Activated T-cell treated with anti-CD3 and anti-CD28 coated beads, Interleukin-2, amount 50 U/mL, for 24 hours (primary cell): ENCODE measurements at places on chromosomes 4 and X.
A peak's percentile ranks its signal among the peaks of the same experiment; 100 is the strongest.

GRCh38 chr4:103098756-103099440 lies 736 bp downstream of the BDH2 start:
- DNase-seq = no peak

GRCh38 chr4:124433500-124433899 lies 279.0 kb downstream of the ANKRD50 start:
- DNase-seq = no peak

DNA sequence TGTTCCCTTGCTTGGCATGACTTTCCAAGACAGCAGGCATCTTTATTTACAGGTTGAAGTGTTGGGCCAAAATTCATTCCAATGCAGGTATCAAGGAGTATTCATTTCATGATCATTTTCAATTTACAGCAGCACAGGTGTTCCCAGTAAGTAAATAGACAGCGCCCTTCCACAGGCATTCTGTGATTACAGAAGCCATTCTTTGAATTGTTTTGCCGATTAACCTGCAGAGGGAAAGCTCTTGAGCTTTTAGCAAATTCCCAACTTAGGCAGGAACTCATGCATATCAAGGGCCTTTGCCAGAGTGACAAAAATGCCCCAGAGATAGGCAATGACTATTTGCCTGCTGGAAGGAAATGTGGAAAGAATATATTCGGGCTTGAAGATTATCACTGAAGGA lies 6.8 kb downstream of the TXK start:
- no peak for DNase-seq

- no peak for DNase-seq
These were observed 7.7 kb upstream of the PGAM4 start for GRCh38 chrX:77977095-77977494.

DNA sequence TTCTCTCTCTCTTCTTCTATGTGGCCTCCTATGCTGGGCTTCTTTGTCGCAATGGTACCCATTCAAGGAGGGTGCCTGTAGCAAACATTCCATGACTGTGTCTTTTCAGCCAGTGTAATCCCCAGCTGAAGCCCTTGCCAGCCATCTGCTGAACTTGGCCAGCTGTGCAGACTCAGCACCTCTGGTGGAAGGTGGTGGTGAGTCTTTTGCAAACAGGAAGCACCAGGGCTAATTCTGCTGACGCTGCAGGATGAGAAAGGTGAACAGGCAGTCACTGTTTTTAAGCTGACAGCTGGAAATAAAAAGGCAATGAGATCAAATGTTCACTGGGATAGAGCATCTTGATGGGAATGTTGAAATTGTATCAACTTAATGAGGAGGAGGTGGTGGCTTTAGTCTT lies 298.7 kb upstream of the CLNK start:
- DNase-seq = no peak

- DNase-seq = no peak
These were observed 369.9 kb upstream of the NR3C2 start for GRCh38 chr4:148812101-148812500.

DNA sequence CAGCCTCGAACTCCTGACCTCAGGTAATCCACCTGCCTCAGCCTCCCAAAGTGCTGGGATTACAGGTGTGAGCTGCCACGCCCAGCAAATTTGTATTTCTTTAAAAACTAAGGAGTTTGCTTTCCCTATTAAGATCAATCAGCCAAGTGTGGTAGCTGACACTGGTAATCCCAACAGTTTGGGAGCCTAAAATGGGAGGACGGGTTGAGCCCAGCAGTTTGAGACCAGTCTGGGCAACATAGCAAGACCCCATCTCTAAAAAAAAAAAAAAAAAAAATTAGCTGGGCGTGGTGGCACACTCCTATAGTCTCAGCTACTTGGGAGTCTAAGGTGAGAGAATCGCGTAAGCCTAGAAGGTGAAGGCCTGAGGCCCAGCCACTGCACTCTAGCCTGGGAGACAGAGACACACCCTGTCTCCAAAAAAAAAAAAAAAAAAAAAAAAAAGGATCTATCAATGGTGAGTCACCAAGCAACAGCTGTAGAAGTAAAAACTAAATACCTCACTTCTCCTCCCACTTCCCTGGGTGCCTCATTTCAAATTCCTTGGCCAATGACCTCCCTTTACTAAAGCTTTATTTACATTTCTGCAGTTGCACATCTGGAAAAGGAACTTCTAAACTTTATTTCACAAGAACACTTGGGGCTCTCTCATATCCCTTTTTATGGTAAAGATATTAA lies 54.5 kb downstream of the LDB2 start:
- no peak for DNase-seq

DNA sequence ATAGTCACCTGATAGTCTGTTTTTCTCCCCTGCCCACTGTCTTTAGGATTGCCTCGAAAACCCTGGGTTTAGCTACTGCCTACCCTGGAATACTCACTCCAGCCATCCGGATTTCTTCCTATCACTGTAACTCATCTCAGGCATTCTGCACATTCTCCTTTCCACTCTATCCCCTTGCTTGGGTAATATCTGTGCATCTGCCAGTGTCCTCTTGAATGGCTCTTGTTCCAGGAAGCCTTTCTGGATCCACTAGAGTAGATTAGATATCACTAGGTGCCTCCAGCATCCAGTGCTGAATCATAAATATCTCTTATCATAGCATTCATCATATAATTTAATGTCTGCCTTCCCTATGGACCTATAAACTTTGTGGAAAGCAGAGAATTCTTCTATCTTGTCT lies 17.1 kb upstream of the GALNT7 start:
- no peak for DNase-seq

GRCh38 chrX:64395568-64395929 lies 297 bp upstream of the MTMR8 start:
- no peak for DNase-seq

- DNase-seq = peak; percentile 78
These were observed at the start of gene TSPAN6 for GRCh38 chrX:100636321-100636991. Gene TSPAN6, minus strand, starts transcription at chrX:100636806. Its CDS starts 112 bp downstream, at chrX:100636694.

DNA sequence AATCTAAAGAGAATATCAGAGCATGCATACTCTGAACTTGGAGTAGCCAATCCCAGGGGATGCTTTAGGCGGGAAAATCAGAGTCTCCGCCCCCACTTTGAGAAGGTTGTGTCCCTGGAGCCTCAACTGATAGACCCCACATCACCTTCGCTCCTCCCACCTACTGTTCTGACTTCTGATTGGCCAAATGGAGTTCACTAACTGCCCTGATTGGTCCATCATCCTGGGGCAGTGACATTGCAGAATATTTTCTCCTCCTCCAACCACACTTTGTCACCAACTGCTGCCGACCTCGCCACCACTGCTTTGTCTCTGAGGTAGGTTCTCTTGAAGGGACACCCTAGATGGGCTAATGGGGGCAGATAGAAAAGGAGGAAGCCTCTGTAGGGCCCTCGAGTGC lies 22.7 kb upstream of the SPACA5B start:
- no peak for DNase-seq

DNA sequence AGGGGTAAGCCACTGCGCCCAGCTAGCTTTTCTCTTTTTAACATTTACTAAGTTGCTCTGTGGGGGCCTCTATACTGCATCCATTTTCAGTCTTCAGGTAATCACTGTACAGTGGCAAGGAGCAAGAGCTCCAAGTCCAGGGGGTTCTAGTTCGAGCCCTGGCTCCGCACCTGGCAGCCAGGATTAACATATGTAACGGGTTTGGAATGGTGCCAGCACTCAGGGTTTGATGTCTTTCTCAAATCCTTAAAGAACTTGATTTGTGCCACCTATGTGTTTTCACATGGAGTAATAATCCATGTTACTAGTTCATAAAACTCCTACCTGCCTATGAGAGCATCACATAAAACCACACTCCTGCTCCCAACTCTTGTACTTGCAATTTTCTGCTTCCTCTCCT lies 4.5 kb downstream of the GRPEL1 start:
- no peak for DNase-seq

- DNase-seq = no peak
These were observed 20.5 kb downstream of the COMMD8 start for GRCh38 chr4:47442980-47443379.

GRCh38 chrX:44971674-44972073 lies 98.7 kb downstream of the KDM6A start:
- DNase-seq = no peak

DNA sequence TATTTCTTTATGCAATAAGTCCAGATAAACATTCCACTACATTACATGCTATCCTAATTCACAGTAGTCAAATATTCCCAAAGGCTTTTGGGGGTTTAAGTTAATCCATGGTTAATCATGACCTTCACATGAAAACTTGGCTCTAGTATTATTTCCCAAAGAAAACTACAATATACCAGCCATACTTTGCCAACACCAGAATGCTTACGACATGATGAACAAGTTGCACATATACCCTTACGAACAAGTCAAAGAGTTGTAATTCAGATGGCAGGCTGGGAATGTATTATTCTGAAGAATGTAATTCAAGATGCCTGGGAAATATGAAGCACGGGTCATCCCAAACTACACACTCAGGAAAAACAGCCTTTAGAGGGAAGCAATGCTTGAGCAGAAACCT lies 499.6 kb downstream of the PPARGC1A start:
- no peak for DNase-seq

DNA sequence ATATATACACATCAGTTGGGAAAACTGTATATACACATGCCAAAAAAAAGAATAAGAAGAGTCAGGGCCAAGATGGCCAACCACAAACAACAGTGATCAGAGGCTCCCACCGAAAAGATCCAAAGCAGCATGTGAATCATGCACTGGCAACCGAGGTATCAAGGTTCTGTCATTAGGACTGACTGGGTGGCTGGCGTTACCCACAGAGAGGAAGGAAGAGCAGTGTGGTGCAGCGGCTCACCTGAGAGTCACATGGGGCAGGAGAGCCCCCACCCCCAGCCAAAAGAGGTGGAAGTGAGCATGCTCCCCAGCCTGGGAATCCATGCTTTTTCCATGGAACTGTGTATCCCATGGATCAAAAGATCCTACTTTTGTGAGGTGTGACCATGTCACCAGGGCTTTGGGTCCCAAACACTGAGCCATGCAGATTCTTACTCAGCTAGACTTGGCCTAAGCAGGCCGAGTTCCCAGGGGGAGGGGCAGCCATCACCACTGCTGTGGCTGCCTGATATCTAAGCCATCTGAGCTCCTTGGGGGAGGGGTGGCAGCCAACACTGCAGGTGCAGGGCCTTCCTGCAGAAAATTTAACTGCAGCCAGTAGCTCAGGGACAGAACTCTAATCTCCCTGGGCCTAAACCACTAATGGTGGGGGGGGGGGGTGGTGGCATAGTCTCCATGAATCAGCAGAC lies 52.8 kb downstream of the P2RY10 start:
- peak; percentile 32 for DNase-seq

- no peak for DNase-seq
These were observed 52.1 kb downstream of the NPY5R start for GRCh38 chr4:163395758-163396157.

DNA sequence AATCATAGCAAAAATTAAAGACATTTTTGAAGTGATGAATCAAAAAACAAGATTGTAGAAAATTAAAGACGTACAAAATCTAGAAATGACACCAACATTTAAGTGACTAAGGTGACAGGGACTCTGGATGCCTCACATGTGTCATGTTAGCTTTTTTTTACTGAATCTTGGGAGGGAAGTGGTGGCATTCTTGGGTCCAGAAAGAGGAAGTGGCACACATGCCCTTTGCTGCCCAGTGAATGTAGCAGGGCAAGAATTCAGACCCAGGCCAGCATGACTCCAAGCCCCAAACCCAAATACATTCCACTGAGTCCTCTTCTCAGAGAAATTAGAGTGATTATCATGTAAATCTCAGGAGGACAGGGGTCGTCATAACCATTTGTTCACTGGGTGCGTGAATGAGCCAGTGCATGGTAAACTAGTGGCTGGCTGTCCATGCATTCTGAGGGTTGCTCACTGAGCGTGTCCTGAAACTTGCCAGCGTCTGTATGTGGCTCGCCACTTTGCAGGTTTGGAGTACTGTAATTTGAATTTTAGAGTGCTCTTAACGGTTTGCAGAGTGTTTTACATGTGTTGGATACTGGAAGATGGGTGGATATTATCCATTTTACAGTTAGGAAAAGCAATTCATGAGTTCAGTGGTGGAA lies 55.4 kb upstream of the TBC1D14 start:
- no peak for DNase-seq

DNA sequence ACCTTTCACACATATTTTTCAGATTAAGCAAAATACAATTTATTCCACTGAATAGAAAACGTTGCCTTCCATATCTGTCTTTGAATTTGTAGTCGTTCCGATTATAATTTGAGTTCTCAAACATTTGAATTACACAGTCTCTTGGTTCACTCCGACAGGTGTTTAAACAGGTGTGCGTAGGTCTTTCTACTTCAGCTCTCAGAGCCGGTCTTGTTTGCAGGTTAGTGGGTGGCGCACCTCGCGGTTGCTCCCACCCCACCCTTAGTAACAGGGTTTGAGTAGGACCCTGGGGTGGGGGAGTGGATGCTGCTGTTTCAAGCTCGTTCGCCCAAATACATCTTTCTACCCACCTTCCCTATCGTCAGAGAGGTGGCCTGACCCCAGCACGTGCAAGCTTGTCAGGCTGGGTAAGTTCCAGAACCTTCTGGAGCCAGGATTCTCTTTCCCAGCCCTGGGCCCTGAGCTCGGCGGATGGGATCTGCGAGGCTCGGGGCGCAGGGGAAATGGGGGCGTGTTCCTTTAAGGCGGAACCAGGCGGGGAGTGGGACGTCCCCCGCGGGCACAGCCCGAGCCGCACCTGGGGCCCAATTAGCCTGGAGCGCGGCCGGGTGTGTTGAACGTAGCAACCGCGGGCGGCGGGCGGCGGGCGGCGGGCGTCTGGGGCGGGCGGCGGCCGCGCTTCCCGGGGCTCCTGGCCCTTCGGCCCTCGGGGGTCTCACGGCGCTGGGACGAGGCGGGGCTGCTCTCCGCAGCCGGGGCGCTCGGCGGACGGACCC lies at the start of gene FAM149A:
Gene FAM149A, plus strand, starts transcription at position 591 of the 776 bp plus-strand sequence.
- DNase-seq = peak; percentile 56

GRCh38 chr4:157664726-157665125 lies 444.2 kb downstream of the GRIA2 start:
- no peak for DNase-seq

DNA sequence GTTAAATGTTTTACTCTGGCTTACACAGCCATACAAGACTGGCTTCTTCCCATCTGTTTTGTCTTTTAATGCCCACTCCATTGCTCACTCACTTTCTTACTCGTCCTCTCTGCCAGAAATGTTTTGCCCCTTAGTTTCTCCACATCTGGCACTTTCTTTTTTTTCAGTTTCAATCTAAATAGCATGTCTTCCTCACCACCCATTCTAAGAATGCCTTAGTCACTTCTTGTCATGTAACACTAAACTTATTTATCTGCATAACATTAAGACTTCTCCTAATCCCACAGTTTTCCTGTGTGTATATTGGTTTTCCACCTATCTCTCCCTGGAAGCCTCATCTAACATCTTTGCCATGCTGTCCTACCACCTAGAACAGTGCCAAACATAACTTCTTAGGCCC lies 119.3 kb downstream of the ADAMTS3 start:
- DNase-seq = no peak

- DNase-seq = no peak
These were observed 432.1 kb upstream of the TEX13C start for GRCh38 chrX:124887572-124887971.

GRCh38 chrX:1534301-1535168 lies 2.5 kb downstream of the P2RY8 start:
- peak; percentile 71 for DNase-seq

GRCh38 chrX:32571579-32571978 lies 639.8 kb downstream of the DMD start:
- DNase-seq = no peak
